Coronary artery (tissue), 2 donors: ENCODE measurements at places on chromosomes 1 and 21.

DNA sequence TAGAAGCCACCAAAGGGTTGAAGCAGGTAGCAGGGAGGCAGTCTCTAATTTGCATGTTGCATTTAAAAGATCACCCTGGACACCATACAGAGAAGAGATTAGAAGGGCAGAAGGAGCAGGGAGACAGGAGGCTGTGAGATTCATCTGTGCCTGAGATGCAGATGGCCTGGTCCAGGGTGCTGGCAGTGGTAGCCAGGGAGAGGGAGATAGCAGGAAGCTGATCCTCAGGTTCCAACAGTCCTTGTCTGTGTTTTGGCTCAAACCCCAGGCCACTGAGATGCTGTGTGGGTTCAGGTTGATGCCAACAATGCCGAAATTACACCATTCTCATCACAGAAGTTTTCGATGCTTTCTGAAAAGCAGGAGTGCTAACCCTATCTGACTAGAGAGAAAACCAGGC is 113.7 kb downstream of the KAZN start:
- DNase-seq = no peak

DNA sequence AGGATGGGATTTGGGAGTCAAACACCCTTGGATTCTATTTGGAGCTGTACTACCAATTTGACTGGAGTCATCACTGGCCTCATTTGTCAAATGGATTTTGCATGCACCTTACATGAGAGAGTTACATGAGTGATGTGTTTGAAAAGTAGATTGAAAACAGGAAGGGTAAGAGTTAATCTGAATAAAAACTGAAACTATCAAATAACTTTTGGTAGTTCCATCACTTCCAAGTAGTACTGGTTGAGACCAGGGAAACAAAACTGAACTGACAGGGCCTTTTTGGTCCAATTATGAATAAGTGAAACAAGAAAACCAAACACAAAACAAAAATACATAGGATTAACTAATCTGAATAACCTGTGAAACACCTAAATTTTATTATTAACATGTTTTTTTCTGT is 30.2 kb downstream of the NUCKS1 start:
- DNase-seq = no peak

DNA sequence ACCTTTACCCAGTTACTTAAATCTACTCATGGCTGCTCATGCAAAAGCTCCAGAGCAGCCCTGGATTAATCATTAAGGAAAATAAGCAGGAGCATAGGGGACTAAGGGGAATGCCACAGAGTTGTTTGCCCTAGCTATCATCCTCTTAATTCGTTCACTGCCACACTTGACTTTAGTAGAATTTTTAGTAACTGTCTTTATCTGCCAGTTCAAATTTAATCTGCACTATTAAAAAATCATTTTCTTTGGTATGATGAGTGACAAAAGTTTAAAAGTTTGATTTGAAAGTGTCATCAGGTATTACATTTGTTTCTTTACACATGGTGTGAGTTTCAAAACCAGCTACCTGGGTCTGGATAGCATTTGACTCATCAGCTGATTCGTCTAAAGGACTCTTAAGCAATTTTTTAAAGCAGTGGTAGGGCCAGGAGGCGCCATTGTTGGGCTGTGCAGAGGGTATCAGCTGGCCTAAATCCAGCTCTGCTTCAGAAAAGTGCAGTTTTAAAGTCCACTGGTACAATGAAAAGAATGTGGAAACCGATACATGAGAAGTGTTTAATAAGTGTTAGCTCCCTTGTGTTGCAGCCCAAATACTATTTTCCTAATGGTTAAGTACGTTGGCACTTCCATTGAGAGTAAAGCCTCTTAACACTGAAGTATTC is 69.9 kb upstream of the DR1 start:
- no peak for DNase-seq

DNA sequence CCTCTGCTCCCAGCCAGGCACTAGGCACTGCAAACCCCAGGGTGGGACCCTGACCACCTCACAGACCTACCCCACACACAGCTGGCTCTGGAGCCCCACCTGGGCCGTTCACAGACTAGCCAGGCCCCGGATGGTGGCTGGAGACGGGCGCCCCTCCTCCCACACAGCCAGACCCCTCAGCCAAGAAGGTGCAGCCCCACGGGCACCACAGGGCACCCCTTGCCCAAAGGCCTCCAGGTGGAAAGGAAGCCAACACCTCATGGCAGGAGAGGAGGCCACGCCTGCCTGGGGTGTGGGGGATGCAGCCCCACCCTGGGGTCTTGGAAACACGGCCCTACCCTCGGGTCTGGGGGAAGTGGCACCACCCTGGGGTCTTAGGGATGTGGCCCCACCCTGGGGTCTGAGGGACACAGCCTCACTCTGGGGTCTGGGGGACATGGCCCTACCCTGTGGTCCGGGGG is 44.6 kb downstream of the WNT9A start:
- DNase-seq = no peak

- no peak for DNase-seq
These were observed 6.6 kb upstream of the ETV3L start for GRCh38 chr1:157105988-157106812.

DNA sequence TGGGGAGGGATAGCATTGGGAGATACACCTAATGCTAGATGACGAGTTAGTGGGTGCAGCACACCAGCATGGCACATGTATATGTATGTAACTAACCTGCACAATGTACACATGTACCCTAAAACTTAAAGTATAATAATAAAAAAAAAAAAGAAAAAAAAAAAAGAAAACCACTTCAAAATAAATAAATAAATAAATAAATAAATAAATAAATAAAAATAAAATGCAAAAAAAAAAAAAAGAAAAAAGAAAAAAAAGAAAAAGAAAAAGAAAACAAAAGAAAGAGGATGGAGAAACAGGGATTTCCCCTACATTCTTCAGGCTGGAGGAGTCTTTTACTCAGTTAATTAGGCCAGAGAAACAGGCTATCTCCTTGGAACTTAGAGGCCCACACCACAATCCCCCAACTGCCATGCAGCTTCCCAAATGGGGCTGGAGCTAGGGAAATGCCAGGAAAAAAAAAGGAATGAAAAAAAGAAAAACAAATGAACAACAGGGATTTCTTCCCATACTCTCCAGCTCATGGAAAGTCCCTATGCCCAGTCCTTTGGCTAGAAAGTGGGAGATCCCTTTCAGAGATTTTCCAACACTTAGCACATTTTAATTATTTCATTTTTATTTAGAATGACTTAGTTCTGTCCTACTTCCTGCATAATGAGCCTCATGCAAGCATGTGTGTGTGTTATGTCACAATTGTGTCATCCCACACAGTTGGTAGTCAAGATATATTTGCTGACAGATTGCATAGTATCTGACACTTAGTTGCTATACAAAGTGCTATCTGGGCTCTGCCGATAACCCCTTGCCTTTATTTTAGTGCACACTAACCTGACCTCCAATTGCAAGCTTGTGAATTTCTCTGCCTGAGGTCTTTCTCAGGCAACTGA is 486.4 kb downstream of the PLPP3 start:
- no peak for DNase-seq
